ENCODE measurements at places on chromosomes 3 and 15.

DNA sequence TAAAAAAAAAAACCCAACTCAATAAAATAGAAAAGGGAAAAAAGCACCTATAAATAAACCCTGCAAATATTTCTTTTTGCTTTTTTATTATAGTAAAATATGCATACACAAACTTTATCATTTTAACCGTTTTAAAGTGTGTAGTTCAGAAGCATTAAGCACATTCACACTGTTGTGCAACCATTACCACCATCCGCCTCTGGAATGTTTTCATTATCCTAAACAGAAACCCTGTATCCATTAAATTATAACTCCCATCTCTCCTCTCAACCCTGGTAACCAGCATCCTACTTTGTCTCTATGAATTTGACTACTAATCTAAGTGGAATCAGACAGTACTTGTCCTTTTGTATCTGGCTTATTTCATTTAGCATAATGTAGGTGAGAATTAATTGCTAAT lies 15.0 kb downstream of the CDCP1 start:
- no peak for DNase-seq

GRCh38 chr15:36970522-36970921 lies 129.8 kb downstream of the MEIS2 start:
- no peak for DNase-seq

- no peak for DNase-seq
Observed at GRCh38 chr3:147712357-147712756, 303.2 kb downstream of the ZIC1 start.

DNA sequence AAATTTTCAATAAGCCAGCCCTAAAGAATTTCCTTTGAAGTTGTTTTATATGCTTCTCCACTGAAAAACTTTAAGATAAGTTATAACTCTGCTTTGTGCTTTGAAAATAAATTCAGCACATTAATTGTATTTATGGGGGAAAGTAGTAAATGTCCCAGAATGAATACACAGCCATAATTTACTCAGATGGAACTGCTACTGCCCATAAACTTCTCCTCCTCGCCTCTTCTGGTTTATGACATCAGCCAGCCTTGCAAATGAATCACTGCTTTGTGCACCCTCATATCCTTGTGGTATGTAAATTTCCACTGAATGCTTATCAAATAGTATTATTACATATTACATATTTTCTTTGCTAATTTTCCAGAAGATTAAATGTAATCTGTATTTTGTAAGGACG lies 302.0 kb downstream of the DIPK2A start:
- no peak for DNase-seq

- DNase-seq: no peak
Observed at GRCh38 chr15:79884204-79884596, 12.6 kb downstream of the MTHFS start.

GRCh38 chr15:49200347-49200746 lies 30.3 kb downstream of the GALK2 start:
- DNase-seq: no peak

DNA sequence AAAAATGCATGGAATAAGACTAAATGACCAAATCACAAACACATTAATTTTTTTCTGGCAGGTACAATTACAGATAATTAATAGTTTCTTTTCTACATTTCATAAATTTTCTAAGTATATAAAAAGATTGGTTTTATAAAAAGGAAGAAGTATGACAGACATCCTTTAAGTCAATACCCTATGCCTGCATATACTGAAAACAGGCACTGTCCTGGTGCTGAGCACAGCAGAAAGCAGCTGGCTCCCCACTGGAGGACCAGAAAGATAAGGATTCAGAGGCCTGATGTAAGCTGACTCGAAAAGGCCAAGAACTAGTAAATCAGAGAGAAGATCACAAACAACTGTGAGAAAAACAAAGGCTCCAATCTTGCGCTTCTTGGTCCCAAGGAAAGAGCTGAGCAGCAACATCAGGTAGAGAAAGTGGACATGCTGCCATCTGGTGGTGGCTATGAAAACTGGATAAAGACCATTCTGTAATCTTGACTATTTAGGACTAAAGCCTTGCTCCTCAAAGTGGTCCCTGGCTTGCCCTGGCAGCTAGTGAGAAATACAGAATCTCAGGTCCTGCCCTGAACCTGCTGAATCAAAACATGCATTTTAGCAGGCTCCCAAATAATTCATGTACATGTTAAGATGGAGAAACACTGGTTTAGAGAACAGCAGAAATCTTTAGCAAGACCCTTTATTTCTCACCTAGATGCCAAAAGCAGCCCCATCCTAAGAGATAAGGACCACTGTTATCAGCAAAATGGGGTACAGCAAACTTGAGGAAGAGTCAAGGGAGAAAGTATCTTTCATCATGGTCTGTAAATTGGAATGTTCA lies 76.0 kb downstream of the TRANK1 start:
- no peak for DNase-seq

DNA sequence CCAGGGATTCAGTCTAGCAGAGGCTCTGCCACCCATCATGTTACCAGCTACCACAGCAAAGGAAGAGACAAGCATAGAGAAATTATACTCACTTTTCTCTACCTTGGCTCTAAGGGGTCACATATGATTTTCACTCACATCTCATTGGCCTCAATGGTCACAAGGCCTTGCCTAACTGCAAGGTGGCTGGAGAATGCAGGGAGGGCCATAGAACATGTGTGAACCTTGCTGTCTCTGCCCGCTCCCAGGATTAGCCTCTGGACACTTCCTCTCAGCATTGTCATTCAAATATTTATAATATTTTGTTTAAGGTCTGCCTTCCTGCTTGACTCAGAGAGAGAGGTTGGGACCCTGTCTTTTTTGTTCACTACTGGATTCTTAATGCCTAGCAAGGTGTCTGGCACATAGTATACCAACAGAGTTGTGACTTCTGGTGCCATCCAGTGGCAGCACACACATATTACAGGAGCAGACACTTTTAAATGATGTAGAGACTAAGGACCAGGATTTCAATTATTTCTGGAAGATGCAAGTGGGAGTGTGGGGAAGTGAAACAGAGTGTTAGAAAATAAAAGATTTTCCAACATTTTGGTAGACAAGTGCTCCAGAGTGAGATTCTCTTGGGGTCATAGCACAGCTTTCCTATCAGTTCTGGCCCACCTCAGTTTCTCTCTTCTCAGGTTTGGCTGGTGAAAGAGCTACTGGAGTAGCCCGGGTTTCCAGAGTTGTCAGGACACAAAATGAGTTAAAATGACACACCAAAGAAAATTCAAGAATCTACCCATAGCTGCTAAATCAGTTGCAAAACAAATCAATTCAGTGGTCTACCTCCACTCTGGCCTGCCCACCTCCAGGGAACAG lies 119.0 kb upstream of the RASGRP1 start:
- no peak for DNase-seq

GRCh38 chr3:25103391-25103790 lies 324.7 kb upstream of the RARB start:
- no peak for DNase-seq

GRCh38 chr15:65221697-65222096 lies 10.4 kb upstream of the CILP start:
- no peak for DNase-seq

DNA sequence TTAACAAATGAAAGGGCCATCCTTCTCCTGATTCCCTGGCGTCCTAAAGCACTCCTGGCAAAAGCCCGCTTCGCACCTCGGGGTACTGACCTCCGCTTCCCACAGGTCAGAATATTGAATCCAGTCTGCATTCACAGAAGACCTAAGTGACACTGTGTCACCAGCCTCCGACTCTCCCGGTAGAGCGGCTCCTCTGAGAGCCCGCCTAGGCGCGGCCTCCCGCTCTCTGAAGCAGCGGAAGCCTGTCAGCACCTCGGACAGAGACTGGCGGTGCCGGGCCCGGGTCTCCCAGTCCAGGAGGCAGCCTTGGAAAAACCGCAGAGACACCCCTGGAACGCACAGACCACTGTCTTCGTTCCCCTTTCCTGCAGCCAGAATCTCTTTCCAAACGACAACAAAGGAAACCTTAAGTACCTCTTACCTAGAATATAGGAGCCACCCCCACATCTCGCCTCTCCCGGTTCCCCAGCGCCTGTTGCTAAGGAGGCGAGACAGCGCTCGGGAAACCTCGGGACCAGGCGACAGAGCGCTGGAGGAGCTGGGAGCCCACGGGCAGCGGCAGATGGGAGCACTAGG lies 1.2 kb downstream of the GABRB3 start:
- DNase-seq: no peak

DNA sequence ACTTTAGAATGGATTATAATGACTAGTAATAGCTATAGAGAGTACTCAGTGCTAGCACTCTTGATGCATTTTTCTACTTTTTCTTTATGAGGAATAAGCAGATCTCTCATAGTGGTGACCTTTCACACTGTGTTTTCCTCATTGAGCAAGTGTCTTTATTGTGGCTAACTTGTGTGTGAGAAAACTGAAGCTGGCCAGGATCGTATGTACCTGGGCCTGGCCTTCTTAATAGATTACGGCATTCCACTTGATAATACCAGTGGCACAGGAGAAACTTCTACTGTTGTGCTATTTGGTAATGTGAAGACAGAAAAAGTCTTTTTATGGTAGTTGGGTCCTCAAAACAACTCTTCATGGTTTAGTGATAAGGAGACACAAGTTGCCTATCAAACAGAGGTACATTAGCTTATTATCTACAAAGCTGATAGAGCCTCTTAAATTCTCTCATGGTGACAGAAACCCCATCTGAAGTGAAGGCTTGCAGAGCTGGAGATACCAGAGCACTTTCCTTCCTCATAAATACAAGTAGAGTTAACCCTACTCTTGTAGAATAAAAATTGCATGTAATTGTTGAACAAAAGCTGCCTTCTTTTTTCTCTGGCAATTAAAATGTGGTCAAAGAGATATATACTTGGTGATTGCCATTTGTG lies 64.6 kb downstream of the LYSMD4 start:
- no peak for DNase-seq

DNA sequence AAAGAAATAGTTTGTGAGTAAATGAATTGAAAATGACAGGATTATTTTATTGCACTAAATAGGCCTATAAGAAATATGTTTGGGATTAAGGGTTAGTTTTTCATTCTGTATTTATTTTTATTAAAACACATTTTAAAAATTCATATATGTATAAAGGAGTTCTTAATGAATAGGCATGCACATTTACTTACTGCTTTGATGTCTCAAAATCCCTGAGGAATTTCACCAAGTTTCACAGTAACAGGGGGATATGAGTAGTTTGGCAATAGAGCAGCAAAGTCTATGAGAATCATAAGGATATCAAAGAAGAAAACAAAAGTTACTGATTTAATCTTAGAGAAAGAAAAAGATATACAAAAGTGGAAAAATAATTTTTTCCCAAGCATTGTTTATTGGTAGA lies 411.7 kb downstream of the NAALADL2 start:
- no peak for DNase-seq

DNA sequence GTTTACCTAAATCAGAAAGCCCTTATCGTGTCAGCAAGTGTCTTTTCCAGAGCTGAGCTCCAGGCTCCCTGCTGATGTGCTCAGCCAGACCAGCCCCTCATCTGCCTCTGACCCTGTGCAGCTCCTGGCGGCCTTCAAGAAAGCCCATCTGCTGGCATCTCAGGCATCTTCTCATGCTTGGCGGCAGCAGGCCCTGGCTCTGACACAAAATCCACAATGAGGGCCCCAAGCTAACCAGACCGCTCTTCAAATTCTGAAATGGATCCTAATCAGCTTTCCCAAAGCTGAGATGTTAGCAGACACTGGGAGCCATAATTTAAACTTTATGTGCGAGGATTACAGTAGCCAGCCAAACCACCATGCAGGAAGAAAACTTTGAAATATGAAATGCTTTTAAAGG lies 50.8 kb upstream of the CTDSPL start:
- DNase-seq: no peak

GRCh38 chr3:69433969-69434325 lies 48.1 kb upstream of the FRMD4B start:
- no peak for DNase-seq

GRCh38 chr3:197683191-197683590 lies 53.5 kb downstream of the RUBCN start:
- no peak for DNase-seq

DNA sequence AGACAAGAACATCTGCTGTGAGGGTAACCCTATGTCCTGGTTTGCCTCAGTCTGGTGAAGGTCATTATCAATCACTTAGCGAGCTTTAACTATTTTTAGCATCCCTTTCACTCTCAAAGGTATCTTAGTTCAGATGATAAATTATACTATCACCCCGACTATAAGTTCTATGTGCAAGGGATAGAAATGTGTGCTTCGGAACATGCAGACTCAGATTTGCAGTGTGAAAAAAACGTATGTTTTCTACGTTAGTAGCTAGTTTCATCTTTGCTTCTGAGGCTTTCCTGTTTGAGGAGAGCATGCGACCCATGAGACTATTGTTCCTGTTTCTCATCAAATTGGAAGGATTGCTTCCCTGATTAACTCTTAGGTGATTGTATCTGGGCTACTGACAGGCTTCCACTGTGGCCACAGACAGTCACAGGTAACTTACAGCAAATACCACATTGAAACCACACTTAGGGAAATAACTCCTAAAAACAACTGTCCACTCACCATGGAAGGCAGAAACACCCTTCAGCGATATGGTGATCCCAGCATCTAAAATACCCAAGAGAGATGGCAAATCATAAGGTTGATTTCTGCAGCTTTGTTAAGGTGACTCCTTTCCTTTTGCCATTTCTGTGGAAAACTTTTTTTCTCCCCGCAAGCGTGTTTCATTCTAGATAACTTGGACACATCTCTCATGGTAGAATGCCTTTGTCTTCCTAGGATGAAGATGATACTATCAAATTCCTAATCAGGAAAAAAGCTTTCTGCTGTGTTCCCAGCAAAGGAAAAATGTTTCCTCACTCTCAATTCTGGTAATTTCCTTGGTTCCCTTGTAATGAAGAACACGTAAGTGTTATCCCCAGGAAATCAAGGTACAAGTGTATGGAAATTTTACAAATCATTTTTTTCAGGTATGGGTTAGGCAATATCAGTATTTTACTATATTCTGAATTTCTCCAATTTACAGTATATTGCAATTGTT lies 5.2 kb downstream of the GCSAM start:
- DNase-seq: no peak

GRCh38 chr3:152785051-152785450 lies 49.9 kb upstream of the P2RY1 start:
- DNase-seq: no peak

Measured in cortex of kidney (tissue), 1 donor.